ENCODE measurements at places on chromosomes 16 and 17.
A peak's percentile ranks its signal among the peaks of the same experiment; 100 is the strongest.

GRCh38 chr16:87790292-87791100 lies 24.7 kb upstream of the KLHDC4 start:
- no peak for DNase-seq
- no peaks in the 10 kb centered on the region for H3K36me3 ChIP-seq
- peaks cover 25% of the 10 kb centered on the region for H3K4me1 ChIP-seq
- H3K4me3 ChIP-seq = no peak overlapping the region
- H3K27me3 ChIP-seq = no peaks in the 10 kb centered on the region

DNA sequence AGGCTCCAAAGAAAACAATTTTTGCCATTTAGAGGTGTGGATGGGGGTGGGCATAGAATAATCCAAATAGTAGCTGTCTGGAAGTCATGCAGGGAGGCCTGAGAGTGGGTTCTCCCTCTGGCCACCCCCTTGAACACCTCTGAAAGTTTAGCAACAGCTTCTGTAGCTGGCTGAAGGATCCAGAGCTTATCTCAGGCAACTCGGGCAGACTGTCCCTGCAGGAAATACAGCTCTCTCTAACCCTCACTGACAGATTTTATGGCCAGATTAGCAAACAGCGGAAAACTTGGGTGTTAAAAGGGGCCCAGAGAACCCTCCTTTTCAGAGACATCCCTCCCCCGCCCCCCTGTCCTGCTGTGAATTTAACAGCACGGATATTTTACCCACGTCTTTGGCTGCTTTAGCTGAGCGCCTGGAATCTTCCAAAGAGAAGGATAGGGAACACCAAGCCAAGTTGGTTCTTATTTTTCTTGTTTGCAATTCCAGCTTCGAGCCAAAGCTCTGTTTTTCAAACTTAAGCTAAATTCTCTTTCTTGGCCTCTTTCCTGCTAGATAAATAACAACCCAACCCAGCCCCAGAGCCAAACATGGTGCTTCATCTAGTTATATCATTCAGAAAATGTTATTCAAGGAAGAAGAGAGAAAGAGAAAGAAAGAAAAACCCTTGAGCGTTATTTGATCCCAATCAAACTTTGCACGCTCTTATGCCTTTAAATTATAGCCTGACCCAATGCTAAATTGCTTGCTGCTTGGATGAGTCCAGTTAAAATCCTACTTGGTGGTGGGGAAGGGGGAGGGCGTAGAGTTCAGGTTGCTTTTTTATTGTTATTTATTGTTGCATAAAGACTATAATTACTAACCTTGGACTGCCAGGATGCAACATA lies 2.3 kb upstream of the HOXB2 start:
- H3K27ac ChIP-seq = peak overlapping the region; percentile 80
- peak overlapping the region; percentile 34 for H3K4me3 ChIP-seq
- DNase-seq = no peak
- H3K4me1 ChIP-seq = peaks cover 60% of the 10 kb centered on the region
- H3K36me3 ChIP-seq = peaks cover 15% of the 10 kb centered on the region
- H3K27me3 ChIP-seq = peaks cover 4% of the 10 kb centered on the region

DNA sequence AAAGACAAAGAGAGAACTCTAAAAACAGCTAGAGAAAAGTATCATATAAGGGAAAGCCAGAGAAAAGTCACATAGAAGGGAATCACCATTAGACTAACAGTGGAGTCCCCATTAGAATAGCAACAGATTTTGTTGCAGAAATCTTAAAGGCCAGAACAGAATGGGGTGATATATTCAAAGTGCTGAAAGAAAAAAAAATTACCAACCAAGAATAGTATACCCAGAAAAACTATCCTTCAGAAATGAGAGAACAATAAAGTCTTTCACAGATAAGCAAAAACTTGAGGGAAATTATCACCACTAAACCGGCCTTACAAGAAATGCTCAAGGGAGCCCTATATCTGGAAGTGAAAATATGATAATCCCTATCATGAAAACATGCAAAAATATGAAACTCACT lies 51.9 kb upstream of the NSRP1 start:
- H3K27me3 ChIP-seq = no peaks in the 10 kb centered on the region
- no peak overlapping the region for H3K4me3 ChIP-seq
- DNase-seq = no peak
- H3K4me1 ChIP-seq = no peaks in the 10 kb centered on the region
- H3K27ac ChIP-seq = no peak overlapping the region

- H3K4me3 ChIP-seq = peak overlapping the region; percentile 16
- no peaks in the 10 kb centered on the region for H3K27me3 ChIP-seq
- peak overlapping the region; percentile 70 for H3K27ac ChIP-seq
- peaks cover 3% of the 10 kb centered on the region for H3K4me1 ChIP-seq
- H3K36me3 ChIP-seq = no peaks in the 10 kb centered on the region
- no peak for DNase-seq
These were observed 616 bp downstream of the PECAM1 start for GRCh38 chr17:64390044-64390443.

- DNase-seq = peak; percentile 85
- no peaks in the 10 kb centered on the region for H3K27me3 ChIP-seq
- H3K4me1 ChIP-seq = peaks cover 12% of the 10 kb centered on the region
These were observed 49.0 kb downstream of the BCL7C start for GRCh38 chr16:30844671-30845449.

- H3K27me3 ChIP-seq = peaks cover 3% of the 10 kb centered on the region
- no peak overlapping the region for H3K27ac ChIP-seq
- H3K4me1 ChIP-seq = peaks cover 22% of the 10 kb centered on the region
- no peaks in the 10 kb centered on the region for H3K36me3 ChIP-seq
- H3K4me3 ChIP-seq = no peak overlapping the region
These were observed 455.5 kb downstream of the SOX9 start for GRCh38 chr17:72576289-72576759.

DNA sequence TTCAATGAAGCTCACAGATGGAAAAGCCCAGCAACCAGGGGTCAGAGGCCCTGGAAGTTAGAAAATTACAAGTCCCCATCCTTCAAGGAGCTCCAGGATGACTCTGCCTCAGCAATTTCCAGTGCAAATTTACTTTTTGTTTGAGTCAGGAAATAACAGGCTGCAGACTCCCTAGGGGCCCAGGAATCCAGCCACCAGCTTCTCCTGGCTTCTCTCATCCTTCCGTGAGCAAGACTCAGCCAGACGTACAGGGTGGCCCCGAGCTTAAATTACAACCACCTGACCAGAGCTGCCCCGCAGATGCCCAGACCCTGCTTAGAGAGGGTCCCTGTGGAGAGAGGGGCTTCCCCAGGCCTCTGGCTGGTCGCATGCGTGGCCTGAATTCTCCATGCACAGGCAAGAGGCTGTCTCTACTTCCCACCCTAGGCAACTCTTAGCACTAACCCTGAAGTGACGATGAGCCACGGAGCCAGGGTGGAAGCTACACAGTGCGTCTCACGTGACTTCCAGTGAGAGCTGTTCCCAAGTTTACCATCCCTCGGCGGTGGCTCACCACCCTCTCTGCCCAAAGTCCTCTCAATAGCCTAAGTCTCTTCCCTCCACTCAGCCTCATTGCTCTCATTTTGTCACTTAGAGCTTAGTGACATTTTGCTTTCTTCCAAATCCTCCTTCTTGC lies 27.1 kb downstream of the GPR142 start:
- H3K27ac ChIP-seq = no peak overlapping the region
- no peaks in the 10 kb centered on the region for H3K36me3 ChIP-seq
- peaks cover 3% of the 10 kb centered on the region for H3K4me1 ChIP-seq
- DNase-seq = no peak

DNA sequence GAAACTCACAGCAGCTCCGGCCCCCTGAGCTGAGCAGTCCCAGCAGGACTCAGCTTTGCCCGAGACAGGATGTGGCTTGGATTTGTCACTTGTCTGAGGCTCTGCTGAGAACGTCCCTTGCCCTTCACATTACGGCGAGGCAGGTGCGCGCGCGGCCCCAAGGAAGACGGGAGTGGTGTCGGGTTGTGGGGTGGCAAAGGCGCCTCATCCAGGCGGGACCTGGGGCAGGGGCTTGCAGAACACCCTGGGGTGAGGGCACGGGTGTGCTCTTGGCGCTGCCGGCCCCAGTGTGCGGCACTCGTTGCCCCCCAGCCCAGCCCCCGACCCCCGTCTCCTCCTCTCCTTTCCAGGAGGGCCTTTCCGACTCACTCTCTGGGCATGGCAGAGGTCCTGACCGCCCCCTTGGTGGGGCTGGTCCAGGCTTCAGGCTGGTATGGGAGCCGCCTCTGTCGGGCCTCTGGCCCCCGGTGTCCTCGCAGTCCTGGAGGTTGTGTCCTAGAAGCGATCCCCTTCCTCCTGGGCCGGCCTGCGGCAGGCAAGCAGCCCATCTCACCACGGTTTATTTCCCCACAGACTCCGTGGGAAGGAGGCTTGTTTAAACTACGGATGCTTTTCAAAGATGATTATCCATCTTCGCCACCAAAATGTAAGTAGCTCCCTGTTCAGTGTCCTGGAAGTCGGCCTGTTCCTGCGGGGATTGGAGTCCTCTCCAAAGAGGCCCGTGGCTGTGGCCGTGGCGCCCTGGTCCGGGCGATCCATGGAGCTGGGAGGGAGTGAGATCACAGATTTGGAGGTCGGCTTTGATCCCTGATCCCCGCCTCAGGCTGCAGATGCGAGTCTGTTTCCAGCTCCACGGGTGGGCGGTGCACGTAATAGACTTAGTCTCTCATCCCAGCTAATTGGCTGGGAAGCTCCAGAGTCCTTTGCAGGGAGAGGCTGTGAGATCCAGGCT lies 5.9 kb downstream of the UBE2I start:
- H3K27ac ChIP-seq = no peak overlapping the region
- peaks cover 68% of the 10 kb centered on the region for H3K36me3 ChIP-seq
- no peak for DNase-seq
- H3K4me1 ChIP-seq = peaks cover 32% of the 10 kb centered on the region
- H3K27me3 ChIP-seq = no peaks in the 10 kb centered on the region
- H3K4me3 ChIP-seq = no peak overlapping the region

GRCh38 chr17:27351759-27352158 lies 57.8 kb downstream of the WSB1 start:
- no peaks in the 10 kb centered on the region for H3K36me3 ChIP-seq
- H3K4me3 ChIP-seq = no peak overlapping the region
- no peak for DNase-seq
- peaks cover 28% of the 10 kb centered on the region for H3K4me1 ChIP-seq
- no peaks in the 10 kb centered on the region for H3K27me3 ChIP-seq

DNA sequence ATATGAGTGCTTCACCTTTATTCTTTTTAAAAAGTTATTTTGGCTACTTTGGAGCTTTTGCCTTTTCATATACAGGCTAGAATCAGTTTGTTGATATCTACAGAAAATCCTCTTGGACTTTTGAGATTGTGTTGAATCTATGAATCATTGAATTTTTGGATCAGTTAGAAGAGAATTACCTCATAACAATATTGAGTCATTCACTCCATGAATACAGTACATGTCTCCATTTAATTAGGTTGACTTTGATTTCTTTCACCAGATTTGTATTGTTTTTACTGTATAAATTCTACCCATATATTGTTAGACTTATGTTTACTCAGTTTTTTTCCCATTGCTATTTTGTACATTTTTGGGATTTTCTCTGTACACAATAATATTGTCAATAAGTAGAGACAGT lies 54.4 kb downstream of the TAOK1 start:
- no peak overlapping the region for H3K27ac ChIP-seq
- H3K4me3 ChIP-seq = no peak overlapping the region
- DNase-seq = no peak

GRCh38 chr16:66427036-66427860 lies at the start of gene BEAN1:
TSS of gene BEAN1 (plus strand) at chr16:66427295. CDS start at chr16:66437677, 10,382 bp downstream.
- H3K4me1 ChIP-seq = peaks cover 22% of the 10 kb centered on the region
- no peak within 1 kb of the TSS for H3K27ac ChIP-seq
- peaks cover 34% of the 10 kb centered on the region for H3K27me3 ChIP-seq
- peak within 1 kb of the TSS; percentile 61 for H3K4me3 ChIP-seq
- no peaks in the 10 kb centered on the region for H3K36me3 ChIP-seq
- DNase-seq = no peak

- no peaks in the 10 kb centered on the region for H3K36me3 ChIP-seq
- no peaks in the 10 kb centered on the region for H3K27me3 ChIP-seq
- DNase-seq = no peak
- peaks cover 9% of the 10 kb centered on the region for H3K4me1 ChIP-seq
- no peak overlapping the region for H3K27ac ChIP-seq
These were observed 191.1 kb downstream of the ZFHX3 start for GRCh38 chr16:72856797-72857196.

DNA sequence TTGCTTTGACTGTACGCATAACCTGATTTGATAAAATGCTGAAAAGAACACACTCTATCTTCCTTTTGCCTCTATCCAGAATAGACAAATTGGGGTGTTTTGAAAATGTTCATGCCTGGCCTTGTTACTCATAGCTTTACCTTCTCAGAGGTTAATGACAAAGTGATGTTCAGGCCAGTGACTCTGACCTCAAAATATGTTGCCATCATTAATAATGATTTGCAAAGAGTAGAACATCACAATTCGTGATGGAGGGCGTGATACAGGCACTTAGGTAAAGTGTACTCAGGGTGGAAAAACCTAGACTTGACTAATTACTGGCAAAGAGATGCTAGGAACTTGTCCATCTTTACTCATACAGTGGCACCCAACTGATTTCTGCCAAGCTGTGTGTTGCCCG lies 656.6 kb upstream of the SOX9 start:
- no peaks in the 10 kb centered on the region for H3K36me3 ChIP-seq
- no peak for DNase-seq
- no peak overlapping the region for H3K4me3 ChIP-seq
- H3K4me1 ChIP-seq = no peaks in the 10 kb centered on the region
- no peaks in the 10 kb centered on the region for H3K27me3 ChIP-seq

DNA sequence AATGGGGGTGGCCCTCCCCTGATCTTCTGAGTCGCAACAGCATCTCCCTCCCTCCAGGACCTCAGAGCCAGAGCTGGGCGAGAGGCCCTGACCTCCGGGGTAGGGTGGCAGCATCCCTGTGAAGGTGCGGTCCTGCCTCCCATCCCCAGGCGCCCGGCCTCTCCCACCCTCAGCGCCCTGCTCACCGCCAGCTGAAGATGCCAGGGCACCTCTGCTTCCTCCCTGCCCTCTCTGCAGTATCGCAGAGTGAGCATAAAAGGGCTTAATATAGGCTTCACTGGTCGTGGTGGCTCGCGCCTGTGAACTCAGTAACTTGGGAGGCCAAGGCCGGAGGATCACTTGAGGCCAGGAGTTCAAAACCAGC lies 10.7 kb upstream of the MPP2 start:
- peaks cover 5% of the 10 kb centered on the region for H3K4me1 ChIP-seq
- H3K27ac ChIP-seq = no peak overlapping the region
- H3K27me3 ChIP-seq = peaks cover 13% of the 10 kb centered on the region

DNA sequence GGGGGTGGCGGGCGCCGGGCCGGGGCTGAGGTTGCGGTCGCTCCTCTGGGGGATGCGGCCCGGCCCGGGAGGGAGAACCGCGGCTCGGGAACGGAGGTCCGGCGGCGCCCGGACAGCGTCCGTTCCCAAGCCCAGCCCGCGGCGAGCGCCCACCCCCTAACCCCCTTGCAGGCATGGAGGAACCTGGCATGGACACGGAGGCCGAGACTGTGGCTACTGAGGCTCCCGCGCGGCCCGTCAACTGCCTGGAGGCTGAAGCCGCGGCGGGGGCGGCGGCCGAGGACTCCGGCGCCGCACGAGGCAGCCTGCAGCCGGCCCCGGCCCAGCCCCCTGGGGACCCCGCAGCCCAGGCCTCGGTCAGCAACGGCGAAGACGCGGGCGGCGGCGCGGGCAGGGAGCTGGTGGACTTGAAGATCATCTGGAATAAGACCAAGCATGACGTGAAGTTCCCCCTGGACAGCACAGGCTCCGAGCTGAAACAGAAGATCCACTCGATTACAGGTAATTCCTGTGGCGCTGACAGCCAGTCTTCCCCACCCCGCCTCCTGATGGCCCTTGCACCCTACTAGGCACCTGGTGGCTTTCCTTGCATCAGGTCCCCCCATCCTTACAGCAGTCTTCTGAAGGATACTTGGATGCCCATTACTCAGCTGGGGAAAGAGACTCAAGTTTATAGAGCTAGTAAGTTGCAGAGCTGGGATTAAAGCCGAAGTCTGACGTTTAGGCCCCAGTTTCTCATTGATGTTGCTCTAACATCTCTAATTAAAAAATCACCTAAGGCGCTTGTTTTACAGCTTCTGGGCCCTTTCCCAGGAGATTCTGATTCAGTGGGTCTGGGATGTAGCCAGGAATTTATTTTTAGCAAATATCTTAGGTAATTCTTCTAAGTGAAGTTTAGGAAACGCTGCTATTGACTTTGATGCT lies 514 bp downstream of the UBFD1 start:
- H3K27me3 ChIP-seq = no peaks in the 10 kb centered on the region
- peak overlapping the region; percentile 99 for H3K4me3 ChIP-seq
